ENCODE measurements at places on chromosomes 7 and 10. TPM values are rescaled to one million over a fixed set of nuclear protein-coding genes. Genes with fewer than 3 reads are reported as not detected.

Gene ZNF107
- 2.0 TPM for polyA plus RNA-seq

Gene DNAH11
- 0.23 TPM for polyA plus RNA-seq

GRCh38 chr7:151349507-151349853, 7.9 kb downstream of the NUB1 start:
- no peak for DNase-seq

DNA sequence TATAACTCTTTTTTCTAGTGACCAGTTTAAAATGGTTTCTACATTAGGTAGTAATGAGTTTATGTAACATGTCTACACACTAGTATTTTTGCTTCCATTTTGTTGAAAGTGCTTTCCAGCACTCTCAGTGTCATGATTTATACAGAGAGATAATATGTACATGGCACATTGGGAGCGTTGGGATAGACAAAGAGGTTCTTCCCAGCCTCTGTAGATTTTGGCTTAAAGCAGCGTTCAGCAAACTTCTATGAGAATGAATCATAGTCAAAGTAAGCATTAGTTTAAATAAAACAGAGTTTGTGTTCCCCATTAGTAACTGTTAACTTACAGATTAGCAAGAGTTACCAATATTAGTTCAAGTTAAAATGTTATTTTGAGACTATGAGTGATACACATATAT, 43.9 kb downstream of the SEPTIN14 start:
- no peak for DNase-seq

- DNase-seq: peak; percentile 56
Measured at GRCh38 chr10:119428789-119429188, 113.7 kb downstream of the RGS10 start.

- no peak for DNase-seq
Measured at GRCh38 chr7:158887594-158887993, 31.2 kb downstream of the DYNC2I1 start.

DNA sequence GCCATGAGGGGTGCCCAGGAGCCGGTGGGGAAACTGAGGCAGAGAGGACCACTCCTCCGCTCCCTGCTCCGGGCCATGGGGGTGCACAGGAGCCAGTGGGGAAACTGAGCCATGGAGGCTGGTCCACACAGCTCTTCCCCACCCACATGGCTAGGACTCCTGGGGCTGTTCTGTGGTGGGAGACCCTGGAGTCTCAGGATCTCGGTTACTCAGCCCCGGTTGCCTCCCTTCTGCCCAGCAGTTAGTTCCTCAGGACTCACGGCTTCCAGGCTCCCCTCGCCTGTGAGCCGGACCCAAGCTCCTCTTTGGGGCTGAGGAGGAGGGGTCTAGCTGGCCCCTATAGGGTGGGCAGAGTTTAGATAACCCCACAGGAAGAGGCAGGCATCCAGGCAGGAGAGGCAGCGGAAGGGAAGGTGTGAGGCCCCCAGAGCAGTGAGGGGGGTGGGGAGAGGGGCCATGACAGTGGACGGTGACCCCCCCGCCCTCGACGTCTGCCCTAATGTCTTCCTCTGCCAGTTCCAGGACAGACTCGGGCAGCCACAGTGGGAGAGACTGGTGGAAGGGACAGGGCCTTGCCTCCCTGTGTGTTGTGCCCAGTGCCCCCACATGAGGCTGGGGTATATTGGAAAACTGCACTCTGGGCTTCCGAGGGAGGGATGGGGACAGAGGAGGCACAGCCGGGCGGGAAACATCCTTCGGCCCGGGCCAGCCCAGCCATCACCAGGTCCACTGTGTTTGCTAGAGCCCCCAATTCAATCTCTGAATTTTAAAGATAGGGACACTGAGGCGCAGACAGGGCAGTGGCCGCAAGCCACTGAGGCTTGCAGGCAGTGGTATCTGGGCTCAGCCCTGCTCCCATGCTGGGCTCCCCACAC, 4.3 kb downstream of the ELFN1 start:
- DNase-seq: no peak

Measured in mammary epithelial cell (primary cell).